Type B pancreatic cell (in vitro differentiated cells): ENCODE measurements at places on chromosomes 11 and 22.

DNA sequence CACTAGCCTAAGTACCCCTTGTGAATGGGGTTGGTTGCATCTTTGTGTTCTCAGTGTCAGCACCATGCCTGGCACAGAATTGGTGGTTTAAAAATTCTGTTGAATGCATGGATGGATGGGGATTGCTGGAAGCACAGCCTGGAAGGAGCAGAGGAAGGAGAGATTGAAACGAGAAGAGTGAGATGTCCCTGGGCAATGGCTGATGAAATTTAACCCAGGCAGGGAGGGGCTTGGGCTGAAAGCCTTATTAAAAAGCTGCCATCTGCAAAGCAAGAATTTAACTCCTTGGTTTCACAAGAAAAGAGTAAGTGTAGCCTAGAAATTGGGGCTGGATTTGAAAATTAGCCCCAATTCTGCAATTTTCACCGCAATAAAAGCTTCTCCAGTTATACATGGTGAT is 126.7 kb downstream of the TEAD1 start:
- no peak for DNase-seq

DNA sequence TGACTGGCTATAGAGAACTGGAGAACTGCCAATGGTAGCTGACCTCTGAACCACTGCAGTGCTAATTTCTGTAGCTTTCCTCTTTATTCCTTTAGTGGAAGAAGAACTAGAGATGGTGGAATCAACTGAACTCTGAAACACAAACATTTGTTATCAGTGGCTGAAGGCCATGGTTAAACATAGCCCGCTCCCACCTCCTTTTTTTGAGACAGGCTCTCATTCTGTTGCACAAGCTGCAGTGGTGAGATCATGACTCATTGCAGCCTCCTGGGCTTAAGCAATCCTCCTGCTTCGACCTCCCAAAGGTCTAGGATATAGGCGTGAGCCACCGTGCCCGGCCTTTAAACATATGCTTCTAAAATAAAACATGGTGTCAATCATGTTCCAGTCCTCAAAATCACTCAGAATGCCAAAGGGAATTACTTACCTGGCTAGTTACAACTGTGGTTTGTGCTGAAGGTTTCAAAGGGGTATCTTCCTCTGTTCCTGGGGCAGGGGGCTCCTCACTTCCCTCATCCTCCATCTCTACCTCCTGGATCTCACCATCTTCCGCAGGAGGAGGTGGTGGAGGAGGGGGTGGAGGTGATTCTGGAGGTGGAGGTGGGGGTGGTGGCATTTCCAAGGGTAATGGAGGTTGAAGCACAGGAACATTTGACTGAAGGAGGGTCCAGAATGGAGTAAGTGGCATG is 9.0 kb upstream of the AGBL2 start:
- no peak for DNase-seq

DNA sequence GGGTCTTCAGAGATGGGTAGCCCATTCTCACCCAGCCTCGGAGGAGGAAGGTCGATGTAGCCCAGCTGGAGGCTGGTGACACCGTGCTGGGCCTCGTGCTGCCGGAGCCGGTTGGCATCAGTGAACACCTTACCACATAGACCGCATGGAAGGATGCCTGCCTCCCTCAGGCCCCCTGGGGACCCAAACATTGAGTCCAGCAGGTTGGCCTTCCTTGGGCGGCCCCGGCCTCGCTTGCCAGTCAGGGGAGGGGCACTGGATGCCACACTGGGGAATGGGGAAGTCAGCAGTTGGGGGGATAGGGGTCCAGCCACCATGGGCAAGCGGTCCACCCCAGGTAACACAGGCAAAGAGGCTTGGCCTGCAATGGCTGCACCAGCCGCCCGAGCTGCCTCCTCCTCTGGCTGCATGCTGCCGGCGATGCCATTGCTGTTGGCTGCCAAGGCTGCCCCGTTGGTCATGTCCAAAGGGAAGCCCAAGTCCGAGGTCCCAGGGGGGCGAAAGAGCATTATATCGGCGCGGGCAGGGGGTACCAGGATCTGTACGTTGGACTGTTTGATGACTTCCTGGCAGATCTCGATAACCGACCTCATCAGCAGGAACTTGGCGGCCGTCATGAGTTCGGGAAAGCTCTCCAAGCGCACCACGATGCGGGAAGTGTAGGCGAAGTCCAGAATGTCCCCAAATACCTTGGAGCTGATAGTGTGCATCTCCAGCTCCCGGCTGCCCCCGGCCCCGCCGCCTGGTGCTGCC is 1.4 kb downstream of the PATZ1 start:
- DNase-seq = no peak

- DNase-seq = no peak
Observed at GRCh38 chr22:20395181-20395906, 1.4 kb downstream of the ZNF74 start.

GRCh38 chr11:134030853-134031252 is 38.0 kb upstream of the JAM3 start:
- DNase-seq = no peak

- DNase-seq = no peak
Observed at GRCh38 chr11:85953491-85954143, 98.4 kb downstream of the CCDC83 start.

GRCh38 chr11:69204941-69205742 is 49.4 kb downstream of the SMIM38 start:
- no peak for DNase-seq

- DNase-seq = no peak
Observed at GRCh38 chr11:3994030-3994640, 100.5 kb upstream of the RRM1 start.

DNA sequence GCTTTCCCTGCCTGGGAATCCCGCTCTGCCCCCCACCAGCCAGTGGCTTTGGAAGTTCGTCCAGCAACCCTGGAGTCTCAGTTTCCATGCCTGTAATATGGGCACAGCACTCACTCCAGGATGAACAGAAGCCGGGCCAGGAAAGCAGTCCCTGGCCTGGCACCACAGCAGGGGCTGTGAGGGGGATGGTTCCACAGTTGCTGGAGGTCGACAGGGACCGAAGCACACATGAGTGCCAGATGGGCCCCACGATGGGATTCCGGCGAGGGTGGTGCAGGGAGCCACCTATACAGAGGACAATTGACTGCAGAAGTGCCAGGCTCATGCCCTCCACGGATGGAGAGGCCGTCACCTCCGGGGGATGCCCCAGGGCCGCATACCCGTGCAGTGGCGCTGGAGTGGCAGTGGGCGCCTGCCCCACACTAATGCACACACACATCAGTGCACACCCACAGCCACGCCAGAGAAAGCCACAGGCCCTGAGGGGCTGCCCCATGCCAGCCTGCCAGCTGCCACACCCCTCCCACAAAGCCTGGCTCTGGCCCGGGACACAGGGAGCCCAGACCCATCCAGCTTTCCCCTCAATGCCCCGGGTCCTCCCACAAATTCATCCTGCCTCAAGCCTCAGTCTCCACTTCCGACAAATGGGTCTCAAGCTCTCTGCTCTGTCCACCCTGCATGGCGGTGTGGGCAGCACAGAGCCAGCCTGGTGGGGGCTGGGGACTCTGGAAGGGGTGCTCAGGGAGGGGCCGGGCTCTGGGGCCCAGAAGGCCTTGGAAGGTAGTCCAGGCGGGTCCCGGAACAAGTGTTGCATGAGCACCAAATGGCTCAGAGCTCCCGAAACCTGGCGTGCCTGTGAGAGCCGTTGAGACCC is 9.7 kb downstream of the ASCL2 start:
- DNase-seq = no peak

DNA sequence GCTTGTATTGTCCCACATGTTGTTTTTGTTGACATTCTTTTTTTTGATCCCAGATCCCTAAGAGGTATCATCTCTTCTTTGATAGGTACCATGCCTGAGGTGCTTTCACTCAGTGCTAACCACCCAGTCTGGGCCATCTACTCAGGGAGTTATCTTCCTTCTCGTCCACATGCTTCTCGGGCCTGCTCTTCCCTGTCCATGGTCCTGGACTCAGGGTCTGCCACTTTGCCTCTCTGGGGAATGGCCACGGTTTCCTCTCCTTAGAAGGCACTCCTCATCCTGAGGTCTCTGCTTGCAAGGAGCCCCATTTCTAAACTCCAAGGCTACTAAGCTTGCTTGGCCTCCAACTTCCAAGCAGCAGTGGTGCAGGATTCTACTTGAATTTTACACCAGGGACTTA is 227.0 kb upstream of the NCAM1 start:
- DNase-seq = no peak

GRCh38 chr11:126510621-126511370 is 155.3 kb downstream of the ST3GAL4 start:
- DNase-seq = no peak

GRCh38 chr11:19698493-19699292 is 13.9 kb upstream of the NAV2 start:
- DNase-seq = no peak

GRCh38 chr11:924406-925157 is 1.1 kb upstream of the AP2A2 start:
- DNase-seq = no peak
